T-helper 2 cell (primary cell): ENCODE measurements at places on chromosomes 5 and 9.

DNA sequence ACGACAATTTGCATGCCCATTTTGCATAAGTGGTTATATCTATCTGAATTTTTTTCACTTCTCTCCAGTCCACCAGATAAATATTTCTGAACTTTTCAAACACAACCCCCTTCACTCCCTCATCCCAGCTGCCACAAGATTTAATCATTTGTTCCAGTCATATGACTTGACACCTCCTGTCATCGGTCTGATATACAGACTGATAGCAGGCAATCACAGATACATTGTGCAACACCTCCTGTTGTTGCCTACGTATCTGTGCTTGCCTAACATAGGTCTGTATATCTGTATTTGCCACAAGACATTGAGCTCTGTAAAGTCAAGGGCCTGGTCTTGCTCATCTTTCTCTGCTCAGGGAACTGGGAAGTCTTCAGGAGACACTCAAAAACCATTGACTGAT lies 65.6 kb downstream of the GNA14 start:
- peak; percentile 8 for DNase-seq

DNA sequence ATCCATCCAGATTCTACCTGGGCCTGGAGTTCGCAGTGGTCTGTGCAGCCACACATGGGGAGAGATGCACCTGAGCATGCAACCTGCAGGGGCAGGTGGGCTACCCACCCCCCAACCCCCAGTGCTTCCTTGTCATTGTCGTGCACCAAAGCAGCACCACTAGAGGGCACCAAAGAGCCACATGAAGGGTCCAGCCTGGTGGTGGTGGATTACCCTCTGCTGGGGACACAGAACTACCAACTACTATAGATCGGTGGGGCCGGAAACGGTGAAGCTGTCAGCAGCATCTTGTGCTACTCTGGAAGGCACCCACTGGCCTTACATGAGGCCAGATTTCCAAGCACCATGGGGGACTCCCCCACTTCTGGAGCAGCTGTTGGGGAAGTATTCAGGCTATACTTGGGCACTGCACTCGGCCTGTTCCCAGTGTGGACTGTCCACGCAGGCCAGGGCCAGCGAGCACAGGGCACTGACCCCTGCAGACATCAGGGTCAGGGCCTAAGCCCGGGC lies 60.2 kb upstream of the TBC1D2 start:
- DNase-seq = peak; percentile 62

DNA sequence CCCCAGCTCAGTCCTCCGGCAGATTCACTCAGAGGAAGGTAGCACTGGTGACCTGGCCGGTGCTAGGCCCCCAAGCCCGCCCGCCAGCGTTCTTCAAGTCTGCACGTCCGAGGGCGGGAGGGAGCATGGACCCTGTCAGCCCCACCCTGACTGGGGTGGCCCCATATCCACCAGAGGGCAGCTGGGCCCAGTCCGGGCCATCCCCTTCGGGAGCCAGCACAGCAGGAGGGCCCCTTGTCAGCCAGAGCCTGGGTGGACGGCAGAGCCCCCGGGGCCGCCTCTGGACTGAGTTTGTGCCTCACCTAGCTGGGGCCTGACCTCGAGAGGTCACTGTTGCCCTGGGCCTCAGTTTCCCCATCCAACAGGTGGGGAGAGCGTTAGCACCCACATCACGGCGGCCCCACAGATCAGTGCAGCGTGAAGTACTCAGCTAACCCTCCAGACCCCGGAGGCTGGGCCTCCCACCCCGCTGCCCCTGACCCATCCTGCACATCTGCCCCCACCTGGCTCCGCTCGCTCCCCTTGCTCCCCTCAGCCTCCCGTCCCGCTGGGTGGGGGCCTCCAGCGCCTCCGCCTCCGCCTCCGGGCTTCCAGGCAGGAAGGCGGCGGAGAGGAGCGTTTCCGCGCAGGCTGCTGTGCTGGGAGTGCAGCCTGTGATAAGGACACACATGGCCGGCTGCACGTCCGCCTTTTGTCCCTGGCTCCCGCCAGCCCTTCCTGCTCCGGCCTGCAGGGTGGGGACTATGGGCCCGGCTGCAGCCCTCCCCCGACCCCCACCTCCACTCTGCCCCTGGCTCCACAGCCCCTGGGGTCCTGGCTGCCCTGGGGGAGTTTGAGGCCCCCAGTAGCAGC lies 16.6 kb upstream of the EGFL7 start:
- no peak for DNase-seq

- no peak for DNase-seq
Observed at GRCh38 chr9:125632321-125633115, 74.5 kb downstream of the MAPKAP1 start.

- no peak for DNase-seq
Observed at GRCh38 chr5:145919413-145919812, 17.0 kb upstream of the SH3RF2 start.
